ENCODE measurements at places on chromosomes 3 and 15. TPM values are rescaled to one million over a fixed set of nuclear protein-coding genes. Genes with fewer than 3 reads are reported as not detected.

The HMG20A gene
- 20.2 TPM for total RNA-seq

The SLC12A8 gene
- 79.0 TPM for total RNA-seq

The CADPS gene
- 26.5 TPM for total RNA-seq

The ACAN gene
- total RNA-seq = 0.28 TPM

The TUSC7 gene
- total RNA-seq = not detected

The CYP8B1 gene
- total RNA-seq = not detected

The SPESP1 gene
- 3.2 TPM for total RNA-seq

The RPL15 gene
- total RNA-seq = 2,102 TPM

The DNAH12 gene
- under 0.01 TPM for total RNA-seq

The MSL2 gene
- total RNA-seq = 5.1 TPM

The LACTB gene
- total RNA-seq = 23.2 TPM

Measured in smooth muscle cell of bladder (primary cell).